Aortic smooth muscle cell (primary cell): ENCODE measurements at places on chromosomes 12 and 14. TPM values are rescaled to one million over a fixed set of nuclear protein-coding genes. Genes with fewer than 3 reads are reported as not detected.

Gene RNU7-1
- not detected in 2 replicates for total RNA-seq

Gene IAPP
- not detected in 2 replicates for total RNA-seq

Gene COQ10A
- 8.6 TPM in 2 replicates for total RNA-seq

Gene TRPV4
- total RNA-seq: 0.19 and 0.53 TPM in 2 replicates

Gene RXYLT1
- 10.6 TPM in 2 replicates for total RNA-seq

Gene CCDC177
- total RNA-seq: not detected in 2 replicates

Gene PYGL
- total RNA-seq: 23.0 and 31.6 TPM in 2 replicates

Gene DIO2
- total RNA-seq: 47.3 and 161 TPM in 2 replicates

Gene COX8C
- not detected in 2 replicates for total RNA-seq
